ENCODE measurements at places on chromosomes 2 and 18.

GRCh38 chr2:162915858-162916257 is 77.3 kb upstream of the KCNH7 start:
- DNase-seq, result no peak

GRCh38 chr2:46800218-46800617 is 115.4 kb downstream of the MCFD2 start:
- DNase-seq, result no peak

DNA sequence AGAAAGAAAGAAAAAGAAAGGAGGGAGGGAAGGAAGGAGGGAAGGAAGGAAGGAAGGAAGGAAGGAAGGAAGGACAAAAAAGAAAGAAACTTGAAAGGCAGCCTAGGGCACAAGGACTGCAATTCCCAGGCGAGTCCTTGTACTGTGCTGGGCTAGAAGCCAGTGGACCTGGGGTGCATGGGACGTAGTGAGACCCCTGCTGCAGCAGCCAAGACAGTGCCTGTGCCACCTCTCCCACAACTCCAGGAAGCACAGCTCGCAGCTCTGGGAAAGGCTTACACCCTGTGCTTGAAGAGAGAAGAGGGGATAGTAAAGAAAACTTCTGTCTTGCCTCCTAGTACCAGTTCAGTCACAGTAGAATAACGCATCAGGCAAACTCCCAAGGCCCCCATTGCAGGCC is 227.9 kb upstream of the CDH7 start:
- DNase-seq, result no peak

DNA sequence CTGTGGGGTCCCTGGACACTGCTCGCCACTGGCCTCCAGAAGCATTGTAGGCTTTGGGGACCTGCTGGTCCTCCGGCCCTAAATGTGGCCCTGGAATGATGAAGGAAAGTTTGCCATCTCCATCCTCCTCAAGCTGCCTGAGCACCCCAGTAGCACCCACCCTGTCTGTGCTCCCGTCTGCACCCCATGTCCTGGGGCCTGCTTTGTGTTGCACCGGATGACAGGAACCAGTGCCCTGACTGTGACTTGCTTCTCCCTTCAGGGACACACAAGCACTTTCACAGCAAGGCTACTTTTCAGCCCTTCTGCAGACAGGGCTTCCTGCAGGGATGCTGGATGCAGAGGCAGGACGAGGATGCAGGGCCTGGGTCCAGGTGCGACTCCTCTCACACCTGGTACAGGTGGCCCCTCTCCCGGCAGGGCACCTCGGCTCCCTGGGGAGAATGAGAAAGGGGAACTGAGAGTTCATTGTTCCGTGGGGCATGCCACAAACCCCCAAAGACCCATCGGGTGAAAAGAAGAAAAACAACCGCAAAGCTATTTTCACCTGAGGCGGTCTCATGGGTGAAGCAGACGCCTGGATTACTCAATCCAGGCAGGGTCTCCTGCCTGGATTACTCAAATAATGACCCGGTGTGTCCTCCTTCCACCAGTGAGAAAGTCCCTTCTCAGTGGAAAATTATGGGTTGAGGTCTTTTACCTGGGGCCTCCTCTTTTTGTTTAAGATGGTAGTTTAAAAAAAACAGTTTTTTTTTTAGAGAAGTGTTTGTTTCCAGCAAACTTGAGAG is 74.9 kb downstream of the LONRF2 start:
- DNase-seq, result no peak

- no peak for DNase-seq
Measured at GRCh38 chr2:164205347-164205746, 415.9 kb downstream of the GRB14 start.

DNA sequence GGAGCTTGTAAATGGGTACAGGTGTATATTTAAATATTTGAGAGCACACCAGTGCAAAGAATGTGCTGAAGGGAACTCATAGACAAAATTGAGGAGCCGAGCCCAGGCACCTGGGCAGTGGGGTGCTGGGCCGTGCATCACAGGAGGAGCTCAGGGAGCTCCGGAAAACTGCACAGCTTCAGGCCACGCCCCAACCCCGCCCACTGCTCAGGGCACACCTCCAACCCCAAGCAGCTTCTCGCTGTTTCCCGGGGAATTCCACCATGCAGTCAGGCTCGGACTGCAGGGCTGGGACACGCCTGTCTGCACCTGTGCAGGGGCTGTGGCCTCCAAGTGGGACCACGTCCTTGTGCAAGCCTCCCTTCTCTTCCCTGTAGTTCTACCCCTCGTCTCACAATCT is 243.0 kb downstream of the HDAC4 start:
- no peak for DNase-seq

- DNase-seq, result no peak
Measured at GRCh38 chr2:37623971-37624900, 47.2 kb downstream of the CDC42EP3 start.

- no peak for DNase-seq
Measured at GRCh38 chr18:8858888-8859511, 153.6 kb downstream of the MTCL1 start.

- DNase-seq, result peak; percentile 7
Measured at GRCh38 chr2:54106631-54107454, 8.6 kb upstream of the ACYP2 start.

GRCh38 chr2:15975676-15976075 is 35.3 kb downstream of the MYCN start:
- DNase-seq, result no peak

DNA sequence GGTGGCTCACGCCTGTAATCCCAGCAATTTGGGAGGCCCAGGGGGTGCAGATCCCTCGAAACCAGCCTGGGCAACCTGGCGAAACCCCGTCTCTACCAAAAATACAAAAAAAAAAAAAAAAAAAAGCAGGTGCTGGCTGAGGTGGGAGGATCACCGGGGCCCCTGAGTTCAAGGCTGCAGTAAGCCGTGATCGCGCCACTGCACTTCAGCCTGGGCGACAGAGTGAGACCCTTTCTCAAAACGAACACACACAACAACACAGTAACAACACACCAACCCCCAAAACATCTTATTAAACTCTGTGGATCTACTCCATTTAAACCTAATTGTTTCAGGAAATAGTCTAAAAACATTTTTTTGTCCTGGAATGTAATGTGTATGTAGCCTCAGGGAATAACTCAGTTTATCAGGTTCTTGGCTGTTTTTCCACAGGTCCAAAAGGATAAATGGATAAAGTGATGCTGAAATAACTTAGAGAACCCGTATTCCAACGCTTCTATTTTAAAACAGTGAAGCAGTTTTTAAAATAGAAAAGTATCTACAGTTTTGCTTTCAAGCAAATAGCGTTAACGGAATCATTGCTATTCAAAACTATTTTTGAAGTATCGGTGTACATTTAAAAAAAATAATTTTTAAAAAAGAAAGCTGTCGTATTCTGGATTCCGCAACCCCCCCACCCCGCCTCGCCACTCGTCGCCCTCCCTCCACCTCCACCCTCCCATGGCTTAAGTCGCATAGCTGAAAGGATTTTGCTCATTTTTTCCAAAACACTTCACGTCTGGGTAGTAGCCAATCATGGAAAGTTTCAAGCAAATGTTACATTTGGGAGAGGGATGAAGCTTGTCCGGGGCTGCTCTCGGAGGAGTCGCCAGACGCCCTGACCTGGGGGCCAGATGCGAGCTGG is 895 bp upstream of the GLS start:
- no peak for DNase-seq

- DNase-seq, result no peak
Measured at GRCh38 chr18:7740821-7741220, 173.7 kb downstream of the PTPRM start.

- no peak for DNase-seq
Measured at GRCh38 chr2:74939919-74940812, 18.3 kb upstream of the POLE4 start.

- DNase-seq, result no peak
Measured at GRCh38 chr2:98769114-98769476, 38.2 kb upstream of the MGAT4A start.

- DNase-seq, result no peak
Measured at GRCh38 chr2:149148194-149149006, 109.9 kb downstream of the LYPD6B start.

DNA sequence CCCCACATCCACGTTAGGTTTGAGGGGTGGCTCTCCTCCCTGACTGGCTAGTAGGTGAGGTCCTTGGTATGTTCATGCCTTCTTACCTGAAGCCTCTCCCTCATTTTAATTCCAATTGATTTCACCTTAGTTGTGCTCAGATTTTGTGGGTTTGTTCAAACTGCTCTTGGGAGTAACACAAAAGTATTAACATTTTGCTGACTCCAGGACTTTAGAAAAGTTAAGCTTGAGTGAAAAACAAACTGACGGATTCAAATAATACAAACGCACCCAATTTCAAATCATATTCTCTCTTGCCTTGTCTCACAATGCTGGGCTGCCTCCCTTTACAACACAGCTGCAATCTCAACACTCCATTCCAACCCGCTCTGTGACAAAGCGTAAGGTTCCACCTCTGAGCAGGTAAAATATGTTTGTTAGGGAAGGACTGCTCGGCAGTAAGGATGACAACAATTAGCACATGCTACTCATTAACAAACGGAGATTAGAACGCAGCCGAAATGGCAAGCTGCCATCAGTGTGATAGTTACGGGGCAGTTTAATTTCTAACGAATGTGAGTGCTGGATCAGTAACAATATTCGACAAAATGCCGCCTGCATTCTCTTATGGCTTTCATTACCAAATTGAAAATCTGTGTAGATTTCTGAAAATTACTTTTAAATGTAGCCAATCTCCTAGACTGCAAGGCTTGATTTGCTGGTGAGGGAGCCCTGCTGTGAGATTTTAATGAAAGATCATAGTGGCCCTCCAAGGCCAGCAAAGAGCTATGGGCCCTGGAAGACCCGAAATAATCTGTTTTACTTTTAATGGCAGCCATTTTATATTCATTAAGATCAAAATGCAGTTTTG is 730.6 kb upstream of the FANCL start:
- no peak for DNase-seq

- DNase-seq, result no peak
Measured at GRCh38 chr2:160613466-160614153, 120.0 kb upstream of the RBMS1 start.

GRCh38 chr2:23478933-23479683 is 94.1 kb downstream of the KLHL29 start:
- no peak for DNase-seq

- DNase-seq, result no peak
Measured at GRCh38 chr2:65620524-65620923, 188.1 kb upstream of the SPRED2 start.

GRCh38 chr2:227373389-227373788 is 5.7 kb downstream of the TM4SF20 start:
- DNase-seq, result no peak
